ENCODE measurements at places on chromosomes 4 and X.

GRCh38 chr4:99811850-99812249, 4.8 kb upstream of the DAPP1 start:
- DNase-seq, result no peak

DNA sequence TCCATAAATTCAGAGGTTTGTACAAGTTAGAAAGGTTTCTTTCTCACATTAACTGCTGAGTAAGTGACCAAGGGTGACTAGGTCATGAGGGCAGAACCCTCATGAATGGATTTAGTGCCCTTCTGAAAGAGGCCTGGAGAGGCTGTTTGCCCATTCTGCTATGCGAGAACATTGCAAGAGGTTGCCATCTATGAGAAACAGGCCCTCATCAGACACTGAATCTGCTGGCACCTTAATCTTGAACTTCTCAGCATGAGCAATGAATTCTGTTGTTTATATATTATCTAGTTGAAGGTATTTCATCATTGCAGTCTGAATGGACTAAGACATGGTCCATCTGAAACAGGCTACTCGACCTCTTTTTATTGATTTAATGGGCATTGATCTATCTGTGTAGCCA, 96.2 kb upstream of the GPRIN3 start:
- DNase-seq, result no peak

- DNase-seq, result no peak
Observed at GRCh38 chrX:155577682-155578081, 35.1 kb downstream of the TMLHE start.

DNA sequence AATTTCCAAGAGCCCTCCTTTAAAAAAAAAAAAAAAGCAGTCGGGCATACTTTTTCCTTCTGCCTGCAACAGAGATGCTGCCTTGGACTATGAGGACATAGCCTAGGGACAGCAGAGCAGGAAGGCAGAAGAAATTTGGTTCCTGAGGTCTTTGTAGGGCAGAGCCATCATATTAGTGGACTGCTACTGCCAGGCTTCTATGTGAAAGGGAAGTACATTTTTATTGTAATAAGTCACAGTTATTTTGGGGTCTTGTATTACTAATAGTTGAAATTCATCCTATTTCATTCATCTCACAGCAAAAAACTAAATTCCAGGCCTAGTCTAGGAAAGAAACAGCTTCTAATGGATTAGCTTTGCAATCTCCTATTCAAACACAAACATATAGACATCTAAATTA, 211.2 kb downstream of the NSUN7 start:
- DNase-seq, result no peak

- DNase-seq, result no peak
Observed at GRCh38 chr4:148944839-148945219, 502.6 kb upstream of the NR3C2 start.

GRCh38 chr4:175246941-175247340, 328.8 kb downstream of the ADAM29 start:
- no peak for DNase-seq

- DNase-seq, result no peak
Observed at GRCh38 chr4:25095837-25096236, 64.4 kb downstream of the SEPSECS start.

- DNase-seq, result peak; percentile 23
Observed at GRCh38 chr4:111883557-111883999, 261.7 kb upstream of the FAM241A start.

- no peak for DNase-seq
Observed at GRCh38 chr4:151641167-151641566, 119.6 kb downstream of the GATB start.

DNA sequence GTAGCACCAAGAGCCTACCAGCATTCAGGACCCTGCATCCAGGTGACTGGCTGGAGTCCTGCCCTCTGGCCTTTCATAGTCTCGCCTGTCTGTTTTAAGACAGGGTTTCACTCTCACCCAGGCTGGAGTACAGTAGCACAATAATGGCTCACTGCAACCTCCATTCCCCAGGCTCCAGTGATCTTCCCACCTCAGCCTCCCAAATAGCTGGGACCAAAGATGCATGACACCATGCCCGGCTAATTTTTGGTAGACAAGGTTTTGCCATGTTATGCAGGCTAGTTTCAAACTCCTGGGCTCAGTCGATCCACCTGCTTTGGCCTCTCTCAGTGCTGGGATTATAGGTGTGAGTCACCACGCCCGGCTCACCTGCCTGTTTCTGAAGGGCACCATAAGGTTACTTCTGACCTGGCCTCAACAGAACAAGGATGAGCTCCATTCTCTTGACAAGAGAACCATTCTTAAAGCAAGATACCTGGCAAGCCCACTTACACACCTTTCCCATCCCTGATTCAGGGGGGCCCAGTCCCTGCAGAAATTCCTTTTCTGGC, 6.7 kb downstream of the RPS4X start:
- DNase-seq, result no peak

- peak; percentile 44 for DNase-seq
Observed at GRCh38 chrX:71910986-71911730, 513 bp downstream of the NHSL2 start.

- peak; percentile 38 for DNase-seq
Observed at GRCh38 chr4:44806071-44806470, 79.7 kb upstream of the GNPDA2 start.

GRCh38 chr4:87316961-87317360, 5.7 kb downstream of the HSD17B13 start:
- no peak for DNase-seq

- no peak for DNase-seq
Observed at GRCh38 chrX:153392642-153393321, 8.4 kb downstream of the PNMA6E start.
